ENCODE measurements at places on chromosomes 2 and 18. TPM values are rescaled to one million over a fixed set of nuclear protein-coding genes. Genes with fewer than 3 reads are reported as not detected.

DNA sequence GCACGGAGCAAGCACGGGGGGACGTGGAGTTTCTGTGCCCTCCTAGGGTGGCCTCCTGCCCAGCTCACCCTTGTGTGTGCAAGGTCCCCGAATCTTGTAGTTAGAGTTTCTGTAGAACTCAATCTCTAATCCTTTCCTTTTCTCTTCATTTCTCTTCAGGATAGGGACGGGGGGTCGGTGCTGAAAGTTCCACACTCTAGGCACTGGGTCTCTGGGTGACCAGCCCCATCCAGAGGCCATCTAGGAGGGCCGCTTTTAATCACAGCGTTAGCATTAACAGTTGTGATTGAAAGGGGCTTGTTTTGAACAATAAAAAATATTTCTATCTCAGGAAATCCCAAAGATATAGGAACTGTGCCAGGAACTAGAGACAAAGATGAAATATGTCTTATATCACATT lies 10.5 kb downstream of the SOCS6 start:
- no peak for DNase-seq

- DNase-seq = no peak
Observed at GRCh38 chr2:230220347-230220969, 674 bp upstream of the SP110 start.

GRCh38 chr2:161332371-161332967 lies 24.2 kb downstream of the PSMD14 start:
- DNase-seq = no peak

Gene B3GNT7
- 8.8 TPM for total RNA-seq
